ENCODE measurements at places on chromosomes 6 and 20.
A peak's percentile ranks its signal among the peaks of the same experiment; 100 is the strongest.

DNA sequence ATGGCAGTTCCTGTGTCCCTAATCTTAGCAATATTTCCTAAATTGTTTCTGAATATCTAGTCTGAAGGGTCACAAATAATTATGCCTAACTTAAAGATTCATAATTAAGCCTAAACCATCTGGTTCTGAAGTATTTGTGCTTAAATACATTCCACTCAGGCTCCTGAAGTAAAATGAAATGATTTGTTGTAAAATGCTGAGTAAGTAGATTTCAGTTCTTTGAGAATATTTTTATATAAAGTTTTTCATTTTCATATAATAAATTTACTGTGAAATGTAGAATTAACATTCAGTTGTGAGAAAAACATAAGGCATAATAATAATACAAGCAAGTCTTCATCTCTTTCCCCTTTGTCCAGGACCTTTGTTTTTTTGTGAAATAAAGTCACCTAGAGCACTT, 330.6 kb upstream of the IMPG1 start:
- DNase-seq: no peak

- DNase-seq: peak; percentile 15
Measured at GRCh38 chr6:24982231-24982630, 46.5 kb upstream of the RIPOR2 start.

GRCh38 chr20:41006936-41007474, 21.6 kb upstream of the TOP1 start:
- no peak for DNase-seq

GRCh38 chr20:24598346-24598745, 128.9 kb downstream of the SYNDIG1 start:
- DNase-seq: no peak

- DNase-seq: no peak
Measured at GRCh38 chr6:148521586-148521985, 178.9 kb downstream of the SASH1 start.

DNA sequence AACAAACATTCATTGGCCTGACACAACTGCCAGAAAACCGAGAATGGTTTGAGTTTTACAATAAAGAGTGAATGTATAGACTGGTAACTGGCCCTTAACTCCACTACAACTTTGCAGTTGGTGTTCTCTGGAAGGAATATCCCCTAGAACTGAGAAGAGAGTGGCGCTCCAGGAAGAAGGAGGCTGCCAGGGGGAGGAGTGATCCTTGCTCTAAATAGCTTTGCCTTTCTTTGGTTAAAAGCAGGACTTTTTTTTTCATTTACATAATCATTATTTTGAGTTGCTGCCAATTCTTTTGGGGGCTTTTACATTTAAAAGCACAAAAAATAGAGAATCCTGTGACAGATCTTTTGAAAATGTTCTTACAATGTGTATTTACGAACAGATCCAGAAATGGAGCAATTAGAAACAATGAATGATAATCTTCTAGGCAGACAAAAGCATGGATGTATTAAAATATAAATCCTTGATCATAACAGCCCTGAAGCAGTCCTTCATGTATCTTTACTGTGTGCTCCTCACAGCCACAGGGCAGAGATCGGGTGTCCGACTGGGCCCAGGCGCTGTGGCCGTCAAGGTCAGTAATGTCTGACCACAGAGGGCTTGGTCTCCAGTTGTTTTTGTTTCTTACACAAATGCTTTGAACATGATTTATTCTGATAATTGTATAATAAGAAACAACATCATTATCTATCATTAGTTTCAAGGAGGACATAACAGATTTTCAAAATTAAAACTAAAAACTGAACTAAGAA, 612.2 kb downstream of the HDGFL1 start:
- DNase-seq: no peak

All from stromal cell of bone marrow (primary cell).